ENCODE measurements at places on chromosomes 7 and 10.

DNA sequence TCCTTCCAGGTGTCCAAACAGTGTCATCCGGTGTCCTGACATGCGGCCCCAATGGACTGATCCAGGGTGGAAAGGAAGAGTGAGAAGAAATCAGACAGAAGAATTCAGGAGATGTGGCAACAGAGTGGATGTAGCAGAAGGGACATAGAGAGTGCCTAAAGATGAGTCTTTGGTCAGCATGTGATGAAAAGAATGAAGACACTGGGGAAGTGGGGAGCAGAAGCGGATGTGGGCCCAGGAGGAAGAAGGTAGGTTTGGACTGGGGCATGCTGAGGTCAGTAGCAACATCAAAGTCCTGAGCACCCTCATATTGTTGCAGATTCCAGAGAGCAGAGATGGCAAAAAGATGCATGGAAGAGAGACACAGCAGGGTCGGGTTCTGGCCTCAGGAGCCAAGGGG is 71.8 kb upstream of the STEAP1B start:
- no peak for DNase-seq

DNA sequence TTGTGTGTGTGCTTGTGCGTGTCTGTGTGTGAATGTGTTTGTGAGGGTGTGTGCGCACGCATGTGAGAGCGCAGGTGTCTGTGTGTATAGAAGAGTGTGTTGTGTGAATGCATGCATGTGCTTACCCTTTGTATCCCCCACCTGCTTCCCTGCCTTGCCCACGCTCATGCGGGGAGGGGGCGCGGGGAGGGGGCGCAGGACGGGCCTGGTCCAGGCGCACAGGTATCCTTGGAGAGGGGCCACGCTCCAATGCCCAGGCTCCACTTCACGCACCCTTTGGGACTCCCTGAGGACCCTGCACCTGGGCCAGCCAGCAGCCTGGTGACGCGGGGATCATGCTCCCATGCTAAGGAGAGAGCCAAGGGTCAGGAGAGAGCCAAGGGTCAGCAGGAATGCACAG is 47.9 kb upstream of the EN2 start:
- DNase-seq: no peak

DNA sequence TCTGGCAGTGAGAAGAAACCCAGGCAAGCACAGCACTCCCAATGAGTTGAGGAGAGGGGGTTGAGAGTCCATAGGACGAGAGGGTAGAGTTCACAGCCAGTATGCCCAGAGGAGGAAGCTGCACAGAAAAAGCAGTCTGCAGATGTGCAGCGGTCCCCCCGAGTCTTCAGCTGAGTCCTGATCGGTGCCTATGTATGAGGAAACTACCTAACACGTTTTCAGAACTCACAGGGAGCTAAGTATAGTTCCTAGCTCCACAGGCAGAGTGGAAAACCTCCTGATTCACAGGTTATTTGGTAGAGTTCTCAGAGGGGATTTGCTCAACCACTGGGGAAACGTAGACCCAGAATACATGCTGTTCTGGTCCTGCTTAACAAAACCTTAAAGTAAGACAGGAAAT is 271.3 kb upstream of the CNTNAP2 start:
- DNase-seq: no peak

DNA sequence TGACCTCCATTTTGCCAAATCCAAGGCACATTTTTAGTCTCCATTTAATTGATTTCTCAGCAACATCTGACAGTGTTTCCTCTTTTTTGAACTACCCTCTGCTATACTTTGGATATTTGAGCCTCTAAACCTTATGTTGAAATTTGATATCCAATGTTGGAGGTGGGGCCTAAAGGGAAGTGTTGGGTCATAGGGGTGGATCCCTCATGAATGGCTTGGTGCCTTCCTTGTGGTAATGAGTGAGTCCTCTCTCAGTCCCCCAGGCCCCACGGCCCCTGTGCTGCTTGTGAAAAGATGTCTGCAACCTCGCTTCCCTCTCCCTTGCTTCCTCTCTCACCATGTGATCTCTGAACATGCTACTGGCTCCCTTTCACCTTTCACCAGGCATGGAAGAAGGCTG is 96.8 kb upstream of the DGKB start:
- no peak for DNase-seq

- DNase-seq: no peak
Measured at GRCh38 chr10:13056456-13057077, 43.4 kb upstream of the OPTN start.

DNA sequence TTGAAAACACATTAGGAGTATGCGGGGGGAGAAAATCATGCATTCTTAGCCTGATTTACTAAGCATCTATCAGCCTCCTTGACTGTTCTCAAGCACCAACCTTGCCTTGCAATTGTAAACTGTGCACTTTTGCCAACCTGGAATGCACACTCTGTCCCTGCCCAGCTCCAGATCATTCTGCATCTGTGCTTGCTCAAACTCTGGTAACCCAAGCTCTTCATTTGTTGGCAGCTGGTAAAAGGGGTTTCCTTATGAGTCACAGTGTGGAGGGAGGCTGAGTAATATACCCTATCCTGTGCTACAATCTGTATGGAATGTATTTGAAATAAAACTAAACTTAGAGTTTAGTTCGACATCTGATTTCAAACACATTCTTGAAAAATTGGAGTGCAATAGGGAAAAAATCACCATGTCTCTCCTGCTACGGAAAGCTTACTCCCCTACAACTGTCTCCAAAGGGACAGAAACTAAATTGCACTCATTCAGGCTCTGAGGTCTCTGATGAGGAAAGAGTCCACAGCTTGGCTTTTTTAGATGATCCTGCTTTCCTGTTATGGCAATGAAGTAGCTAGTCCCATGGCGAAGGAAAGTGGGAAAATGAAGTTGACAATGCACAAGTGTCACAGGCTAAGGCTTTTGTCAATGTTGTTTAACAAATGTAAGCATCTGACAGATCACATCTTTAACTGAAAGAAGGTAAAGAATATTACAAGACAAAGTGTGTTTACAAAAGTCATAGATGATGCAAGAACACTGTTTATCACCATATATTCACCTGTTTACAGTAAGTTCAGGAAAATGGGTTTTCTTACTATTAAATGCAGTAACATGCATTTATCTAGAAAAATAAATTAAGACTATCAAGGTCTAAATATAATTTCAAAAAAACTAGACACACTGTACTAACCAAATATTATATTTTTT is 61.9 kb downstream of the TES start:
- no peak for DNase-seq

DNA sequence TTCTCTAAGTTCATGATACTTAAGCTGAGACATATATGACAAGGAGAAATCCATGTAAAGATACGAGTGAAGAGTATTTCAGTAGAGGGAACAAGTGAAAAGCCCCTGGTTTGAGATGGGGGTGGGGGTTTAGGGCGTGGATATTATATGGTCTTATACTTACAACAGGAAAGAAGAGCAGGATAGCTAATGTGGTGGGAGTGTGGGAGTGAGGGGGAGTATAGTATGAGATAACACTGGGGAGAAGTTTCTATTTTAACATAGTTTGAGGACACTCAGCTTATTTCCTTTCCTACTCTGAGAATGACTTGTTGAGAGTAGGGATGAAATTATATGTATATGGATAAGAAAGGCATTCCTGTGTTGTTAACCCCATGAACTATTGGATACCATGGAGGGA is 36.5 kb downstream of the MCU start:
- no peak for DNase-seq
